HCT116 (cell line): ENCODE measurements at places on chromosomes 2 and 18. TPM values are rescaled to one million over a fixed set of nuclear protein-coding genes. Genes with fewer than 3 reads are reported as not detected.

GRCh38 chr18:32468147-32468845 lies 2.4 kb downstream of the GAREM1 start:
- no peaks in the 10 kb centered on the region for H3K27me3 ChIP-seq
- H3K36me3 ChIP-seq: no peaks in the 10 kb centered on the region
- H3K4me1 ChIP-seq: peaks cover 22% of the 10 kb centered on the region
- H3K4me3 ChIP-seq: no peak overlapping the region
- DNase-seq: no peak

DNA sequence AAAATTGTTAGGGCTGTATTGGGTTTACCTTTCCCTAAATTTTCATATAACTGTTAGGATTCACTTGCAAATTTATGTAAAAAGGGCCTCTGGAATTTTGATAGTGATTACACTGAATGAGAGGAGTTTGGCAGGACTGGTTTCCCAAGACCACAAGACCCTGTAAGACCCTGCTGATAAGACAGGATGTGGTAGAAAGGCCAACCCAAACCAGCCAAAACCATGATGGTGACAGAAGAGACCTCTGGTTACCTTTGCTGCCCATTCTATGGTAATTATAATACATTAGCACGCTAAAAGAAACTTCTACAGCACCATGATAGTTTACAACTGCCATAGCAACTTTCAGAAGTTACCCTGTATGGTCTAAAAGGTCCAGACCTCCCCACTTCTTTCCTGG lies 8.3 kb upstream of the CASP10 start:
- no peaks in the 10 kb centered on the region for H3K27me3 ChIP-seq

DNA sequence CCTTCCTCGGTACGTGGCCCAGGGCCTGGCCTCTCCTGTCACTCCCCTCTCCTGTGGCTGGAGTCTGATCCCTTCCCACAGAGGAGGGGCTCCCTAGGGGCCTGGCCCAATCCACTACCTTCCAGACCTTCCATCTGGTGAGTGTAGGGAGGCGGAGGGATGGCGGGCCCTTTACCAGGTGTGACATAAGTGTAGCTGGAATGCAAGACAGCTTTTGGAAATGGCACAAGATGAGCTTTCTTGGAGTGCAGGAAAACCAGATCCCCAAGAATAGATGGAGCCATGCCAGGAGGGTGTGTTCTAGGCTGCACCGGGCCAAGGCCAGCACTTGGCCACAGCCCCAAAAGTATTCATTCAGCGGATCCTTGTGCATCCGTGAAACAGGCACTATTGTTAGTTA lies 30.1 kb downstream of the IGFBP5 start:
- H3K27ac ChIP-seq: no peak overlapping the region
- H3K4me3 ChIP-seq: no peak overlapping the region
- no peaks in the 10 kb centered on the region for H3K4me1 ChIP-seq
- no peak for DNase-seq
- peaks cover 6% of the 10 kb centered on the region; the same call in 1 of the 2 replicates for H3K36me3 ChIP-seq

Gene ASXL3
- total RNA-seq: not detected

GRCh38 chr18:63708650-63709049 lies 5.9 kb downstream of the SERPINB11 start:
- H3K36me3 ChIP-seq: no peaks in the 10 kb centered on the region
- DNase-seq: no peak
- H3K27ac ChIP-seq: no peak overlapping the region
- H3K4me3 ChIP-seq: no peak overlapping the region
